ENCODE measurements at places on chromosomes 2 and 18. TPM values are rescaled to one million over a fixed set of nuclear protein-coding genes. Genes with fewer than 3 reads are reported as not detected.

DNA sequence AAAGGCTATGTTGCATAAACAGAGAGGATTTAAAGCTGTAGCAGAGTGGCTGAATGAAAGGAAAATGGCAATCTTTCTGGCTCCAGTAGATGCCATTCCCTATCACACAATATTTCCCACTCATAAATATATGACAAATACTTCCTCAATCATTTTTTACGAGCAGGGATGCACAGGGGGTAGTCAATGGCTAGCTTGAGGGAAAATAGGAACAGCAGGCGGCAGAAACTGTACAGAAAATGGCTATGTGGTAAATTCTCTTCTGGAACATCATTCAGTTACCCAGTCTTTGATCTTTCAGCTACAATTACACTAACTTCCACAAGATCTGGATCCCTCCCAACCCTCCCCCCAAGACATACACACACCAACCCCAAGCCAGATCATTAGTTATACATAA lies 127.2 kb downstream of the OLA1 start:
- DNase-seq = peak; percentile 9

- DNase-seq = no peak
Measured at GRCh38 chr2:226366920-226367319, 432.7 kb downstream of the IRS1 start.

DNA sequence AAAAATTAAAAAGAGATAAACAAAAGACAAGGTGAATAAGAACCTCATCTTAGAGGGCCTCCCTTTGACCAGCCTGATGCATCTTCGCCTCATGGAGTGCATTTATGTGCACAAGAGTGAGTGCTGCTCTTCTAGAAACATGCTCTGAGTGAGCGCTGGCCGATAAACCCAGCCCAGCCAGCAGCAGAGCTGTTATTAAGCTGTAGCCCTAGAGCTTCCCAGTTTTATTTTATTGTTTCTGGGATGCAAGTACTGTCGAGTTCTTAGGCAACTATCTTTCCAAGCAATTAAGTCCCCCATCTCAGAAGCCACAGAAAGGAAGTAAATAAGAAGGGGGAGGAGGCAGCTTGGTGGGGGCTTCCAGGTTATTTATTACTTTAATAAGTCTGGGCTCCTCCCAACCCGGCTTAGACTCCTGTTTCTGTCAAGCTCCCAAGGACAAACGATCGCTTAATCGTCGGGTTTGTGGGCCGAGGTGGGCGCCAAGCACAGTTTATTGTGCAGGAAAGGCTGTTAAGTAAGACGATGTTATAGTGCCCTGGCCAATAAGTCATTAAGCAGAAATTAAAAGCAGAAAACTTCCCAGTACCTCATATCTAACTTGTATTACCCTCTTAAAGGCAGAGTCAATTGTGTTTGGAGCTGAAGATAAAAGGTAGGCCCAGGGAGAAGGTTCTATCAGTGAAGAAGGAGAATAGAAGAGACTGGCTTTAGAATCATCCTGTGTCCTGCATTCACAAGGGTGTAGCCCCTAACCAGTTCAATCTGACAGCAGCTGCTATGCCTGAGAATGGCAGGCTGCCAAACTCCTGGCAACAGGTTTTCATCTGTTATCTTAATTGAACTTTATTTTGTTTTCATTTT lies 176.3 kb downstream of the PIK3C3 start:
- DNase-seq = no peak

DNA sequence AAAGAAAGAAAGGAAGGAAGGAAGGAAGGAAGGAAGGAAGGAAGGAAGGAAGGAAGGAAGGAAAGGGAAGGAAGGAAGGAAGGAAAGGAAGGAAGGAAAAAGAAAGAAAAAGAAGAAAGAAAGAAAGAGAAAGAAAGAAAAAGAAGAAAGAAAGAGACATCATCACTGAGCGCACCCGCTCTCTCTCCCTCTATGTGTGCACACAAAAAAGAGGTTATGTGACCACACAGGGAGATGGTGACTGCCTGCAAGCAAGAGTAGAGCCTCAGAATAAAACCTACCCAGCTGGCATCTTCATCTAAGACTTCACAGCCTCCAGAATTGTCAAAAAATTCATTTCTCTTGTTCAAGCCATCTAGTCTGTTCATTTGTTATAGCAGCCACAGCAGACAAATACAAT lies 1307.4 kb upstream of the ACVR2A start:
- no peak for DNase-seq

Gene NBEAL1
- 17.6 TPM for total RNA-seq

DNA sequence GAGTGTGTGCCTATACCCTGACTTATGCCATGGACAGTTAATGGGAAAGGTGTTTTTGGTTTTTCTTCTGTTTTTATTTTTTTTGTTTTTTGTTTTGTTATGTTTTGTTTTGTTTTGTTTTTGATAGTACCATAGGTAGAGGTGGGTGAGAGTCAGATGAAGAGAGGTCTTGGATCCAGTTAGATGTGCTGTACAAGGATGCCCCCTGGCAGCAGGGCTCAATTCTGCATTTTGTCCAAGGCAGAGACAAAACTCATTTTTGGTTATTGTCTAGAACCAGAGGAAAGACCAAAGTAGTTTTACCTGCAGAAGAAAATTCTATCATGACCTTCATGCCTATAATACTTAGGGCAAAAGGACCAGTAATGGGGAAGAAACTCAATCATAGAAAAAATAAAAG lies 48.5 kb downstream of the SLC5A7 start:
- no peak for DNase-seq

DNA sequence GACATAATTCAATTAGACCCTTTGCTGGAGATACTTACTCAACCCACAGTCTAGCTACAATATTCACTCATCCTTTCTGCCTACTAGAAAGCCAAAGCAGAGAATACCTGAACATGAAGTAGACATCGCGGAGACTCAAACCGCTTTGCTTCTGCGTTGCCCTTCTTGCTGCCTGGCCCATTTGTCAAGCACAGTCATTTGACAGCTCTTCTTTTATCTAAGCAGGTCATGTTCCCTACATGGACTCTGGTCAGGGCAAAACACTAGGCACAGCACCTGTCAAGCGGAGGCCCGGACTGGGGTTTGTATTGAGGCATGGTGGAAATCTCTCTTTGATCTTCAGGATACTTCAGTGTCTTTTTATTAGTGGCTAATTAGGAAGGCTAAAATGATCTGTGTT lies 89.7 kb downstream of the FARSB start:
- no peak for DNase-seq

DNA sequence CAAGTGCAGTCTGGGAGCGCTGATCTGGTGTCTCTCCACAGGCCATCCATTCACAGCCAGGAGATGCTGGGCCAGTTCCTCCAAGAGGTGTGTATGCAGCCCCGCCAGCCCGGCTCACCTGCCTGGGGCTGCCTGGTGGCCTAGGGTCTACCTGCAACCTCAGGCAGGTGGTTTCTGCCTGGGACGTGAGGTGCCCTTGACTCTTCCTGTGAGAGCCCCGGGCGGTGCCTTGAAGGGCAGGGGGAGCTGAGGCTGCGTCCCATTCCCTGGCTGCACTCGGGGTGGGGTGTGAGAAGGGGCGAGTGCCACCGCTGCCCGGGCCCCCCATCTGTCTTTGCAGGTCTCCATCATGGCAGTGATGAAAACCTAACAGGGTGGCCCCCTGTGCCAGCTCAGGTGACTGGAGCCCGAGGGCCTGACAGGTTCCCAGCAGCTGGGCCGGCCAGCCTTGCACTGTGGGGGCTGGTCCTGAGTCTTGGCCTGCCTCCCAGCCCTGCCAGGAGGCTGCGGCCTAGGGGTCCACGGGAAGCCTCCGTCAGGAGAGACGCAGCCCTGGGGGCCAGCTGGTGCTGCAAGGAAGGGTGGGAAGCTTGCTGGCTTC lies 11.9 kb downstream of the CAPN10 start:
- DNase-seq = no peak
